CD4-positive, alpha-beta T cell treated with Interleukin-10 for 1 hour (primary cell): ENCODE measurements at places on chromosomes 6 and 20.

DNA sequence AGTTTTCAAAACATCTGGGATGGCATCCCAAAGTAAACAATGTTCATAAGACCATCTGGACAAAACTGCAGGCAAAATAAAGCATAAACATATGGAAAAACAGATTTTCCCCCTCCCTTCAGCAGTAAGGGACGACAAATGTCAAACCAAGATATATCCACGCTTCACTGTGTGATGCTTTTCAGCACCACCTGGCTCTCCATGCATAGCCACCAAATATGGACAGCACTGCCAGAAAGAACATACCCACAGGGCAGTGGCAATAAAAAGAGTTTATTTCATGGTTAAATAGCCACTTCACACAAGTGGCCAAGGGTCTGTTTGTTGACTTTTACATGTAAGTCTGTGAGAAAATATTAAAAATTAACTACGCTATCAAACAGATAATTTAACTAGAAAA is 23.1 kb downstream of the USP45 start:
- no peak for DNase-seq

- no peak for DNase-seq
These were observed 57.3 kb upstream of the SLC35B3 start for GRCh38 chr6:8492536-8493133.

- DNase-seq = no peak
These were observed 178.2 kb downstream of the HDGFL1 start for GRCh38 chr6:22747571-22747970.

DNA sequence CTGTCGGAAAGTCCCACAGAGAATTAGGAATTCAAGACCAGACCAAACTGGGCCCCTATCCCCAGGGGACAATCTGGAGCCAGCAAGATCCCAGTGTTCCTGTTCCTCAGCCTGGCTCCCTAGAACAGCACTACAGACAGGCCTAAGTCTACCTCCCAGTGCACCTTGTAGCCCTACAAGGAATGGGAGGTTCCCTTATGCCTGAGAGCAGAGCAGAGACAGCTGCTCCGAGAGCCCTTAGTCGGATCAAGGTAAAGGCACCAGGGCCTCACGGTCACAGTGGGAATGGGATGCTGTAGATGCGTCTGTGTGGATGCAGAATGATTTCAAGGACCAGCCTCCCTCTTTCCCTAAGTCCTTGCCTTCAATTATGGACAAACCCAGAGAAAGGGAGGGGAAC is 204.5 kb upstream of the STXBP5 start:
- DNase-seq = no peak

DNA sequence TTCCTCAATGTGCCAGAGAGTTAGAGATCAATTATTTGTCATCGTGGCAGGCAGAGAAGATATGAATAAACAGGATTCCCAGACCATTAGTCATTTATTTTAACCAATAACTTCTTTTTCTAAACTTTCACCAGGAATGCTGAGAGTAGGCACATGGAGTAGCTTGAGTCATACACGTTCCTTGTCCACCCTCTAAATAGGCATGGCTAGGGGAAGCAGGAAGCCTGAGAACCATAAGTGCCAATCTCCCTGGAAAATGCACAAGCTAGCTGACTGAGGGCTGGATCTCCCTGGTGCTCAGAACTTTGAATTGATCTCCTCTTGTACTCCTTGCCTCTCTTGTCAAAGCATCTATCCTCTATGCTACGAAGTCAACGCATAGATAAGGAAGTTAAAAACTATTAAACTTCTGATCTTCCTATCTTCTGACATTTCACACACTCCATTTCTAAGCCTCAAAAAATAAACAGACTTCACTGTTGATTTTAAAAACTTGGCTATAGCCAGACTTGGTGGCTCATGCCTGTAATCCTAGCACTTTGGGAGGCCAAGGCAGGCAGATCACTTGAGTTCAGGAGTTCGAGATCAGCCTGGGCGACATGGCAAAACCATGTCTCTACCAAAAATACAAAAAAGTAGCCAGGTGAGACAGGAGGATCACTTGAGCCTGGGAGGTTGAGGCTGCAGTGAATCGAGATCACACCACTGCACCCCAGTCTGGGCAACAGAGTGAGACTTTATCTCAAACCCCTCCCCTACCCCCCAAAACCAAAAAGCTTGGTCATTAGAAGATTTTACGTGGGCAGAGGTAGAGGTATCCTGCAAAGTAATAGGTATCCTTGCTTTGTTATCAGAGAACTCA is 11.8 kb downstream of the ADTRP start:
- DNase-seq = no peak

GRCh38 chr6:105179244-105180065 is at the start of gene POPDC3:
POPDC3 (minus strand) TSS chr6:105180014; CDS start chr6:105161909, 18,105 bp downstream.
- DNase-seq = no peak

DNA sequence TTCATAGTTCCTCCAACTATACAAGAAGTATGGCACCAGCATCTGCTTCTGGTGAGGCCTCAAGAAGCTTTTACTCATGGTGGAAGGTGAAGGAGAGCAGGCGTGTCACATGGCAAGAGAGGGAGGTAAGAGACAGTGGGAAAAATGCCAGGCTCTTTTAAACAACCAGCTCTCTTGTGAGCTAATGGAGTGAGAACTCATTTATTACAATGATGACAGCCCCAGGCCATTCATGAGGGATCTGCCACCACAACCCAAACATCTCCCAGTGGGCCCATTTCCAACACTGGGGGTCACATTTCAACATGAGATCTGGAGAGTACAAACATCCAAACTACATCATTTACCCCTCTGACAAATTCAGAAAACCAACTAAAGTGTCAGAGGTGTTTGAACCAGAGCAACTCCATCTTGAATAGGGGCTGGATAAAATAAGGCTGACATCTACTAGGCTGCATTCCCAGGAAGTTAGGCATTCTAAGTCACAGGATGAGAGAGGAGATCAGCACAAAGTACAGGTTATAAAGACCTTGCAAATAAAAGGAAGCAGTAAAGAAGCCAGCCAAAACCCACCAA is 2.2 kb upstream of the UBD start:
- no peak for DNase-seq

DNA sequence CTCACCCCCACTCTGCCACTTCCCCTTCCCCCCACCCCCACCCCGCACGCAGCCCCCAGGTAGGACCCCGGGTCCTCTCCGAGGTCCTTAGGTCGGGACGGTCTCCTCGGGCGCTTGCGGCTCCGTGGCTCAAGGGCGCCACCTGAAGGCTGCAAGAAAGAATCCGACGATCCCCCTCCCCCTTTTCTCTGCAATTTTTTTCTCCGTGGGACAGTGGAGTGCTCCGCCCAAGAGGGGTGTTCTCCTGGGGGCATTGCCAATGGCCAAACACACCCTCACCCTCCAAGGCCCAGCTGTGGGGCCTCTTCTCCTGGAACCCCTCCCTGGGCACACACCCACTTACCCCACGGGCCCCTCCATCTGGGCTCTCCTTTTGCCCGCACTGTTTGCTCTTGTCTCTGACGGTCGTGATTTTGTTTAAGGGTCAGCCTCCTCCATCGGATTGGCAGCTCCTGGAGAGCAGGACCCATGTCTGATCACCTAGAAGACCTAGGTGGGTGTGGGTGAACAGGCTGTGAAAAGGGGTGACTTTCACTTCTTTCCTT is 1.1 kb upstream of the TMEM74B start:
- peak; percentile 37 for DNase-seq

- no peak for DNase-seq
These were observed 251.8 kb upstream of the OPRM1 start for GRCh38 chr6:153787341-153787606.

DNA sequence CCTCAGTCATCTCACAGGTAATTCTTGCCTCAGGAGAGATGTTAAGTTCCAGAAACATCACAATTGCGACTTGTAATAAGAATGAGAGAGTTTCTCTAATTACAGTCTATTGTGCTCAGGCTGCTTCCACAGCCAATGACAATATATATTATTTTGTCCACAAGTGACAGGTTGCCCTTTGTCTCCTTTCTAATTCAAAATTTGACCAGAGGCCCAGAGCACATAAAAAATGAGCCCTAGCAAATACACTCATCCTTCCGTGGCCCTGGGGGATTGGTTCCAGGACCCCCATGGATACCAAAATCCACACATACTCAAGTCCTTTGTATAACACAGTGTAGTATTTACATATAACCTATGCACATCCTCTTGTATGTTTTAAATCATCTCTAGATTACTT is 88.1 kb upstream of the TMEM170B start:
- no peak for DNase-seq

DNA sequence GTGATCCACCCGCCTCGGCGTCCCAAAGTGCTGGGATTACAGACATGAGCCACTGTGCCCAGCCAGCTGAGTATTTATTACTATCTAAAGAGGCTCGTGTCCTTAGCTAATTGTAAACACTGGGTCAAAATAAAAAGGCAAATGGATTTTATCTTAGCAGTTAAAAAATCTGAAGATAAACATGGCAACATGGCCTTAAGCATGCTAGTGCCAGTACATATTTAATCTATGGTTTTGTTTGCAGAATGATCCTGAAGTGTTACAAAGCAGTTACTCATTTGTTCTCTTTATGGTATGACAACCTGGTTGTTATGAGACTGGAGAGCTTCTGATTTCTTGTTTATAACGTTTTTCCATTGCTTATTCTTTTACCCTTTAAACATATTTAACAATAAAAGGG is 3.9 kb upstream of the KIAA0408 start:
- DNase-seq = no peak

DNA sequence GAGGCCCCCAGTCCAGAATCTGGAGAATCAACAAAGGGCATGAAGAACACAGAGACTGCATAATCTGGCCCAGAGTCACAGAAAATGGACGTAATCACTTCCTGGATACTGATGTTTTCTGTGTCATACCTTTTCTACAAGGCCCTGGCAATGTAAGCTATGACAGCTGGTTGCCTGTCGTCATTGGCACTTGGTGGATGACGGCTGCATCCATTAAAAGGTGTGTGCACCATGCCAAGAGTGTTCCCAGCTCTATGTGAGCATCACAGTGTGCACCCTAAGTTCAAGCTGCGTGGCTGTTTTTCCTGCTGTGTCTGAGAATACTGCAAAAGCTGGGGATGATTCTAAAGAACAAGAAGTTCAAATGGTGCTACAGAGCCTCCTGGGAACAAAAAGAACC is 275.2 kb upstream of the CNR1 start:
- DNase-seq = no peak

DNA sequence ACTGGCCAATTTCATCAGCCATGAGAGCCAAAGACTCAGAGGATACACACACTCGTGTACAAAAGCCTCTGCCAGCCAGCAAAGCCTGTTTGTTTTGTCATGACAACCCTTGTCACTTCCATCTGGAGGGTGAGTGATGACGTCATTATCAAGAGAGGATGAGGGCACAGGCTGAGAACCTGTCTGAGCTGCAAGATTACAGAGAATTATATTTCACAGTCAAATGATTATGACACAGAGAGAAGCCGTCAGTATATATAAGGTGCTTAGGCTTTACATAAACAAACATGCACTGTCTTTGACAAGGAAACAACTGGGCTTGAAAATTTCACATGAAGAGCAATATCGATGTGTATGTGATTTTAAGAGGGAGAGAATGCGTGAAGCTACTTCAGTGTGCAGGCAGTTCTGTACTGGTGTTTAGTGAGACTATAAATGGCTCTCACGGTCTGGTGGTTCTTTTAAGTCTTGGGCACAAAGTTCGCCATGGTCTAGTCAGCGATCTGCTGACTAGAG is 36.5 kb upstream of the BCLAF1 start:
- DNase-seq = no peak

DNA sequence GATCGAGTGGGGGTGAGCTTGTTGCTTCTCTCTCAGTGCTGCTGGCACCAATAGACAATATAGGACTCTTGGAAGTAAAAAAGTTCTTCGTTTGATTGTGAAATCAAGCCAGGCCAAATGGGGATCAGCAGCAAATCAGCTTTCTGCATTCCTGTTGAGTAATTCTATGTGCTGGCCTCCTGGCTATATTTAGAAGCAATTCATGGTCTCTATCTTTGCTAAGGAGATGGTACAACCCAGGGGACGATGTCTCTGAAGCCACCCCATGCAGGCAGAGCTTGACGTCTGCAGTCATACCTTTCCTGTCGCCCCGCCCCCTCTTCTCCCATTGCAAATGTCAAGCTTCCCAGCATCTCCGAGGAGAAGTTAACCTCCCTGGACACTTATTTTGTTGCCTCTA is 199.1 kb downstream of the SCP2D1 start:
- no peak for DNase-seq

- no peak for DNase-seq
These were observed 29.7 kb downstream of the CHMP4B start for GRCh38 chr20:33840759-33841435.

GRCh38 chr6:159325476-159325875 is 156.3 kb downstream of the FNDC1 start:
- DNase-seq = no peak

DNA sequence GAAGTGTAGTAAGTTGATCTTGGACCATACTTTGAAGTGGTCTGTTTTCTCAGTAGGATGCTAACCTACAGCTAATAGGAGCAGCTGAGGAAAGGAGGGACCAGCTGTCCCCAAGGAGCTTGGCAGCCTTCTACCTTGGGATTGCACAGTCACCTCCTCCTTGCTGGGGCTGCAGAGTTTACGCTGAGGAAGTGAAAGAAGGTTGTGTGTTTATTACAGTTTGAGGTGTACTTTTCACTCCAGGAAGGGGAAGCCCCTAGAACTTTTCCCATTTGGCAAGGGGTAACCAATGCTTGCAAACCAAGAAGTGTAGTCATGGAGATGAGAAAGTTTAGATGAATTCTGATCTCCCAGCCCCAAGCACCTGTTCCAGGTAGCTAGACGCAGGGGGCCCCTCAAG is 58.8 kb downstream of the BMP6 start:
- no peak for DNase-seq

GRCh38 chr20:38722683-38723016 is 1.6 kb upstream of the SLC32A1 start:
- no peak for DNase-seq

DNA sequence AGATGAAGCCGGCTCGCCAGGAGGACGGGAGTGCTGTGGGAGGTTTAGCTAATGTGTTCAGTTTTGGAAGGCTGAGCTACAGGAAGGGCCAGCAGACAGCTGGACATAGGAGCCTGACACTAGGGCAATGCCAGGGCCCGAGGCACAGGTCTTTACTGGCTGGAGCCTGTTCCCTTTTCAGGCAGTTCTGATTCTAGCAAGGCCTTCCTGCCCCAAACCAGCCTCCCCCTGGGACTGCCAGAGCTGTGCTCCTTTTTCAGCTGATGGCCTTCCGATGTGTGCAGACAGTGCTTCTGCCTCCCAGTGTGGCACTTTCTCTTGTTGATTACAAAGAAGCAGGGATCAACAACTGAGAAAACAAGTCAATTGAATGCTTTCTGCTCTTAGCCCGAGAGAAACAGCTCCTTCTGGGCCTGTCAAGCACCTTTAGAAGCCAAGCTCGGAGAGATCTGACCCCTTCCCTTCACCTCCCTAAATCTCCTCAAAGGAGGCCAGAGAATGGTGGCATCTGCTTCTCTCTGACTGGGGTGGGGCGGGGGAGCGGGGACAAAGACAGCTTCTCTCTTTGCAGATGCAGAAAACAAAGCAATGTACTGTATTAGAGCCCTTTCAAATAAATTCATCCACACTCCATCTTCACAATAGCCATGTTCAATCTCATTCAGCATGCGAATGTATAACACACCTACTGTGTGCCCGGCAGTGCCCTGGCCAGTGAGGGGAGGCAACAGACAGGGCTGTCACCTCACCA is 63.2 kb downstream of the RAB44 start:
- DNase-seq = no peak
